ENCODE measurements at places on chromosomes 16 and 17.
A peak's percentile ranks its signal among the peaks of the same experiment; 100 is the strongest.

- no peak for DNase-seq
Measured at GRCh38 chr16:87822108-87822970, 47.0 kb downstream of the SLC7A5 start.

DNA sequence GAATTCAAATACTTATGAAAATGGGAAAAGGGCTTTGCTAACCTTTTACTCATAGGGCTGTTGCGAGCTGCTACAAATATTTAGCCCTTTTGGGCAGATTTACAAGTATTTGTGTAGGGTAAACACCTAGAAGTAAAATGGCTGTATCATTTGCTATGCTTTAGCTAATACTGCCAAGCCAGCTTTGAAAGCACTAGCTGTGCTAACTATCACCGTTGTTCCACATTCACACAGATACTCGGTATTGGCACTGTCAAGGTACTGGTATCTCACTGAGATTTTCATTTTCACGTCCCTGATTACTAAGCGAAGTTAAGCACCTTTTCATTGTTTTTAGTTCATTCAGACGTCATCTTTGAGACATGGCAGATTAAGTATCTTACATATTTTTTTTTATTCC, 84.8 kb downstream of the GLG1 start:
- no peak for DNase-seq

- no peak for DNase-seq
Measured at GRCh38 chr17:68074279-68074678, 38.7 kb downstream of the KPNA2 start.

- no peak for DNase-seq
Measured at GRCh38 chr16:53041320-53042051, 11.2 kb downstream of the CHD9NB start.

GRCh38 chr16:90023078-90023447, 3.8 kb upstream of the DBNDD1 start:
- DNase-seq: no peak

DNA sequence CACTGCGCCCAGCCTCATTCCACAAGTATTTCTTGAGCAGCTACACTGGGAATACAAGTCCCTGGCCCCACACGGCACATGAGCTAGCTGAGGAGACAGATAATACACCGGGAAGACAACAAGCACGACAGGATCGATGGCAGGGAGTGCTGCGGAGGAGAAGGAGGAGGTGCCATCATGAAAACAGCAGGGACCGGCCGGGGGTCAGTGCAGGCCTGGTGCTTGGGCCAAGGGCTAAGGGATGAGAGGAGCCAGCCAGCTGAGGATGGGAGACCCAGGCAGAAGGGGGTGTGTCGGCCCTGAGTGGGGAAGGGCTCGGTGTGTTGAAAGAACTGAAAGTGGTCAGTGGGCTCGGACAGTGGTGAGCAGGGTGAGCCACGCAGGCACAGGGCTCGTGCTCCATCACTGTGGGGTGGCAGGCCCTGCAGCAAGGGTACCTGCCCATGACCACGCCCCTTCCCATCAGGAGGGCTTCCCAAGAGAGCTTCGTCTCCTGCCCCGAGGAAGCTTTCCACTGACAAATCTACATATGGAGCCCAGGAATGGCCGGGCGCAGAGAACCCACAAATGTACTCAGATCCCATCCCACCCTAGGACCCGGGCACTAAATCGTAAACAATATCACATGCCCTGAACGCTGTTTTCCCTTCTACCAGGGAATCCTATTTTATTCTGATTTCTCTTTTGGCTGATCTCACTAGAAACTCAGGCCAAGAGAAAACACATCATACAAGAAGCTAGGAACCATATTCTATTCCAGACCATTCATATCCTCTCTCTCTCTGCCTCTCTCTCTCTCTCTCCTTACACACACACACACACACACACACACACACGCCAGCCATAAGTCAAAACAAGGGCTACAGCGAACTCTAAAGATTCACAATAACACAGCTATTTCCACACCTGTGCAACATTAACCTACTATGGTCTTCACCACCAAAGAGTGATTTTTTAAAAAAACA, 50.7 kb upstream of the TNRC6C start:
- no peak for DNase-seq

- no peak for DNase-seq
Measured at GRCh38 chr17:76537288-76537577, 276 bp downstream of the CYGB start.

DNA sequence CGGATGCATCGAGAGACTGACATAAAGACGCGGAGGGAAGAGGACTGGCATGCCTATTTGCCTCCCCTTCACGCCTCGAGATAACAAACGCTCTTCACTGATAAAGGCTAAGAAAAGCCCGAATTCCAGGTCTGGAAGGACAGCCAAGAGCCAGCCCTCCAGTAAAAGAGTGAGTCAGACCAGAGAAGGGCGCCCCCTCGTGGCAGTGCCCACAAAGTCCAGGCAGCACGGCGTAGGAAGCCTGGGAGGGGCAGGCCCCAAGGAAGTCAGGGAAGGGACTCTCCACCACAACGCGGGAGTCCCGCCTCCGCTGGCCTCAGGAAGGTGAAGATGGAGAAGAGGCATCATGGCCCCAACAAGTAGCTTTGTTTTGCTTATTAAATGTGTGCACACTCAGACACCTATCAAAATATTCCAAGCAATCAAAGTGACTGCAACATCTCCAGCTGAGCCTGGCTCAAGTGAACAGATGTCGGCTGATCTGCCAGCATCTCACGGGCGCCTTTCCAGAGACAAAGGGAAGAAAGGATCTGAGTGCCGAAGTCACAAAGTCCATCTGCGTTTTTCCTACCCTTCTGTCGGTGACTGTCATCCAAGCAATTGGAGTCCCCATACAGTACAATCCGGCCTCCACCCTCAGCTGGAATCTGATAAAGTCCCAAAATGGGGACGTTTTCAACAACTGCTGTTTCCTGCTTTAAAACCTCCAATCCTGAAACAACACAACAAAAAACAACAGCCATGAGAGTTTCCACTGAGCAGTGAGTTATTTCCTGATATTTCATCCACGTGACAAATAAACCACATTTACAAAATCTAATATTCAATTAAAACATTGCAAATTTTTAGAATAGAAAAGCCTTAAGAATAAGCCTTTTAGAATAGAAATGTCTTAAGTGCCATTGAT, 20.4 kb upstream of the SLC38A8 start:
- DNase-seq: peak; percentile 65

DNA sequence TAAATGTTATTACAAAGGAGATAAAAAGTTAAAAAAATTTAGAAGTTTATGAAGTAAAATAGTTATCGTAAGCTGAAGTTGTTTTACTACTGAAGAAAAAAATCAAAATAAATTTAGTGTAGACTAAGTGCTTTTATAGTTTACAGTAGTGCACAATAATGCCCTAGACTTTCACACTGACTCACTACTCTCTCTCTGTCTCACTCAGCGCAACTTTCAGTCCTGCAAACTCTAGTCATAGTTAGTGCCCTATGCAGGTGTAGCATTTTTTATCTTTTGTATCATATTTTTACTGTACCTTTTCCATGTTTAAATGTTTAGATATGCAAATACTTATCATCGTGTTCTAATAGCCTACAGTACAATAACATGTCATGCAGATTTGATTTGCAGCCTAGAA, 17.7 kb upstream of the TOM1L1 start:
- DNase-seq: no peak

- DNase-seq: no peak
Measured at GRCh38 chr16:55280587-55280986, 43.4 kb upstream of the IRX6 start.

DNA sequence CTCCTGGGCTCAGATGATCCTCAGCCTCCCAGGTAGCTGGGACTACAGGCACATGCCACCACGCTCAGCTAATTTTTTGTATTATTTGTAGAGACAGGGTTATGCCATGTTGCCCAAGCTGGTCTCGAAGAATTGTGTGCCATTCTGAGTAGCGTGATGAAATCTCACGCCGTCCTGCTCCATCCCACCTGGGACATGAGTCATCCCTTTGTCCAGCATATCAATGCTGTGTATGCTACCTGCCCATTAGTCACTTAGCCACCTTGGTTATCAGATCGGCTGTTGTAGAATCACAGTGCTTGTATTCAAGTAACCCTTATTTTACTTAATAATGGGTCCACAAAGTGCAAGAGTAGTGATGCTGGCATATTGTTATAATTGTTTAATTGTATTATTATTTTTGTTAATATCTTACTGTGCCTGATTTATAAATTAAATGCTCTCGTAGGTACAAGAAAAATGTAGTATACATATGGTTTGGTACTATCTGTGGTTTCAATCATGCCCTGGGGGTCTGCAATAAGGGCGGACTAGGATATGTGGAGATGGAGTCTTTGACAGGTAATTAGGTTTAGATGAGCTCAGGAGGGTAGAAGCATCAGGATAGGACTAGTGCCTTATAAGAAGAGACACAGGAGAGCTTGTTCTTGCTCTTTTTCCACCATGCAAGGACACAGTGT, 26.6 kb upstream of the SLC13A2 start:
- DNase-seq: no peak

GRCh38 chr17:17507465-17508011, 11.3 kb upstream of the RASD1 start:
- DNase-seq: no peak

DNA sequence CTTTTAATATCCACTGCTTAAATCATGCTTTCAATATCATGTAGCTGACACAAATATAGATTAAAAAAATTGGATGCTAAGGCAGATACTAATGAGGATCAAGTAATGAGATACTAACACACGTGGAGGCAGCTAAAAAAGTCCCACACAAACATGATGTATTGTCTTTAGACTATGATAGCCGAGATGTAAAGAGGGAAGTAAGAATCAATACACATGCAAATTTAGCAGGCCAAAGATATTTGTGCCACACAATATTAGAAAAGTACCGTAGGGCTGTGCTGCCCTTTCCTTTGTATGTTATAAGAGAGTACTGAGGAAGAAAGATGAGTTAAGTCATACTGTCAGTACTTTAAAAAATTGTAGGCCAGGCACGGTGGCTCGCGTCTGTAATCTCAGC, 51.4 kb upstream of the STAC2 start:
- peak; percentile 37 for DNase-seq

- no peak for DNase-seq
Measured at GRCh38 chr16:67186550-67186950, 2.8 kb upstream of the MATCAP1 start.

DNA sequence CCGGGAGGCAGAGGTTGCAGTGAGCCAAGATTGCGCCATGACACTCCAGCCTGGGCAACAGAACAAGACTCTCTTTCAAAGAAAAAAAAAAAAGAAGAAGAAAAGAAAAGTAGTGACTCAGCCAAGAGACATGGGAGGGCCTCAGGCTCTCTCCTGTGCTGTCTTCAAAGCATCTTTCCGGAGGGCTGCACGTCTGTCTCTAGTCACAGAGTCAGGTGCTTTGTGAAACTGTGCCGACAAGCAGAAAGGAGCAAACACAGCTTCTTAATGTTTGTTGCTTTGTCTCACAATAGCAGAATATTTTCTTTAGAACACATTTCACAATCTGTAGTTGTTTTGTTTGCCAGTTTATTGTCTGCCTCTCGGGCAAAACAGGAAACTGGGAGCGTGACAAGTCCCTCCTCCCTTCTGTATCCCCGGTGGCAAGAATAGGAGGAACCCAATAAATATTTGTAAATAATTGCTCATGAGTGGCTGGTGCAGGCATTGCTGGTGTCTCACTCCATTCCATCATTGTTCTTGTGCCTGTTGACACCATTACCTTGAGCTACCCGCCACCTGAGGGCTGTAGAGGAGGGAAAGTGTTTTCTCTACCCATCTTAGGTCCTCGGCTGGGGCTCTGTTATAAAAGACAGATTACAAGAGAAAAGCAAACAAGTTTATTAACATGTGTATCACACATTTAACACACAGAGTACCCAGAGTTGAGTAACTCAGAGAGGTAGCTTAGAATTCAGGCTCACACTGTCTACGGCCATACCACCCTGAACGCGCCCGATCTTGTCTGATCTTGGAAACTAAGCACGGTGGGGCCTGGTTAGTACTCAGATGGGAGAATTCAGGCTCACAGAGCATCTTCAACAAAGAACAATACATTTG, 5.5 kb downstream of the GAST start:
- DNase-seq: no peak

DNA sequence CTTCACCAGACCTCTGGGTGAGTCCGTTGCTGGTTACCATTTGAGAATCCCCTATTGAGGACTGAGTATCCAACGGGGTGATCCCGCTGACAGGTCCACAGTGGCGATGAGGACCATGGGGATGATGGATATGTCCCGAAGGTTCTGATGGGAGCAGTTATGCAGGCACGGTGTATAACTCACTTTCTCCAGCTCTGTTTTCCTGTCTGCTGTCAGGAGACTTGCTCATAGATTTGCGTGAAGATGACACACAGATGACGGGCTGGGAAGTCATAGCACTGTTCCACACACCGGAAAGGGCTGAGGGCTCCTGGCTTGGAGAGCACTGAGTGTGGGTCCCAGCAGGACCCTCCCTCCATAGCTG, 22.2 kb upstream of the ADCY7 start:
- no peak for DNase-seq

- DNase-seq: no peak
Measured at GRCh38 chr16:65176603-65177002, 54.7 kb upstream of the CDH11 start.

GRCh38 chr17:64130559-64131001, 636 bp upstream of the ERN1 start:
- DNase-seq: peak; percentile 49

- no peak for DNase-seq
Measured at GRCh38 chr17:9755083-9755482, 36.3 kb downstream of the DHRS7C start.

DNA sequence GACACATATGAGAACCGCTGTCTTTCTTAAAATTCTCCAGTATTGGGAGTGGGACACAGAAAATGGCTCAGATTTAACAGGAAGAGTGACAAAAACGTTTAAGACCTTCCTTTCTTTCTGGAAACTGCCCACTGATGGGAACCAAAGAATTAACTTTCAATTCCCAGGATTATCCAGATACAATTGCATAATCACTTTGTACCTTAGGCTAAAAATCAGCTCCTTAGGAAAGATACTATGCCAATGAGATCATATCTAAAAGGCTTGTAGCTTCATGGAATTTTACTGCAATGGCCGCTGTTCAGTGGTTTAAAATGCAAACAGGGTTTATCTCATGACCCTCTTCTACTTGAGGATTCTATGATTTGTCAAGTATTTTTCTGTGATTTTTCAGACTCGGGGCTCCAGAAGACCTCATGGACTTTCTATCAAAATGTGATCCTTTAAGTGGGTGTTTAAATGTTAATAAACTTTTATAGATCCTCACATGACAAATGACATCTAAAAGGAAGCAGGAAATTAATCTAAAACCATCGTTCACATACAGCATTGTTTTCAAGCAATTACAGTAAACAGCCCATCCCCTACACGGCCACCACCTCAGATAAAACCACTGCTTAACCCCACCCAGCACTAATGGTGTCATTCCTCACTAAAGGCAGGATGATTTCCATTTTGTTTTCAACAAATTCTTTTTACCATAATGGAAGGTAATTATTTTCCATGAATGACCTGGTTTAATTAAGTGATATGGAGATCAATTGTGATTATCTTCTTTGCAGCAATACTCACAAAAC, 31.6 kb upstream of the ERN1 start:
- no peak for DNase-seq

DNA sequence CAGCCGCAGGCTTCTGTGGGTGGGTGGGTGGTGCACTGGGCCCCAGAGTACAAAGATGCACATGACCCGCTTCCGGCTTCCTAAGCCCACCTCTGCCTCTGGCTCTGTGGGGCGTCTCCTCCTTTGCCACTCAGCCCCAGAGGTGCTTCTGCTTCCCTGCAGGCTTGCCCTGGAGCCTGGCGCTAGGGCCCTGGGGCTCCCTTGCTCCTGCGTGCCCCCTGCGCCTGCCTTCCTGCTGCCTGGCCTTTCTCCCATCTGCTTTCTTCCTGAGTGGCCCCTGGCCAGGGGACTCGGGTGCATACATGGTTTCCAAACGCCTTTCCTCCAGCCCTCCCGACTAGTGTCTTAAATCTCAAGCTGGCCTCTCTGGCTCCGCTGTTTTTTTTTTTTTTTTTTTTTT, 3.4 kb downstream of the WWOX start:
- no peak for DNase-seq
